Mesendoderm (in vitro differentiated cells): ENCODE measurements at places on chromosomes 4 and X.

DNA sequence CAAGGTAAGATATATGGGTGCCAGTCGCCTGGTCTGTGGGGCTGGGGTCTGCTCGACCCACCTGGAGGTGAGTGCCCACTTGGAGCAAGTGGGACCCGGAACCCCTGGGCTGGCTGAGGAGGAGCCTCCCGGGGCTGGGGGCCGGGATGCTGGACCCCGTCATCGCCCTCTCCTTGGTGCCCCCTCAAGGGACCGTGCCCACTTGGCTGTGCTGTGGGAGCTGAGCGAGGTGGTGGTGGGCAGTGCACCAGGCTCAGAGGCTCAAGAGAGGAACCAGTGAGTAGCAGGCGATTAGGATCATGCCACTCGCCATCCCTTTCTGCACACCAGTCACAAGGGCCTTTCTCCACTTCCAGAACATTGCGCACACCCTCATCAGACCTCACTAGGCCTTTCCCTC, 203.8 kb upstream of the PSAPL1 start:
- DNase-seq, result no peak

GRCh38 chr4:28548594-28548993, 1688.0 kb downstream of the STIM2 start:
- DNase-seq, result peak; percentile 61

DNA sequence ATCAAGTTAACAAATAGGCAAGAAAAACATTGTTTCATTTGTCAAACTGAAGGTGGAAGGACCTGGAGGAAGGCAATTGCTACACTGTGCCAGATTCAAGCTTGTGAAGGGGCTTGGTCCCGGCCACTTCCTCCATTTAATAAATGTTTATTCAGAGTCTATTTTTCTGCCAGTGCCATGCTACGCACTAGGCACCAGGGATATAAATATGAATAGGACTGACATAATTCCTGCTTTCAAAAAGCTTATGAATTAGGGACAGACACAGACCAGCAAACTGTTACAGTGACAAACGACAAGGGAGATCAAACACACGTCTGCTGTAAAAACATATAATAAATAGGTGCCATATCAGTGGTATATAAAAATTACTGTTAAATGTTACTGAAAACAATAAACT, 571 bp downstream of the TLR6 start:
- DNase-seq, result no peak

DNA sequence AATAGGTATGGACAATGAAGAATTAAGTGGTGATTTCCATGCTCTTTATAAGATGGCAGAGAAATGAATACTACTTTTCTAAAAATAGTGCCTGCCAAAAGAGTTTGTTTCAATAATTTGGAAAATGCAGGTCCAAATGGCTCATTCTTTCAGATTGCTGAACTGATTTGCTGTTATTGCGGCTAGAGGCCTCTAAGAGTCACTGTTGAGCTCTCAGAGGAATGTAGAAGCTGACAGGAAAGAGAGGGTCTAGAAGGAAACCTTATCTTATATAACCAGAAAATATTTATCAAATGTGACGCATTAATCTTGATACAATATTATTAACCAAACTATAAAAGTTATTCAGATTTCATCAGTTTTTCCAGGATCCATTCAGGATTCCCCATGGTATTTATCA, 65.7 kb upstream of the PAGE1 start:
- DNase-seq, result peak; percentile 22

DNA sequence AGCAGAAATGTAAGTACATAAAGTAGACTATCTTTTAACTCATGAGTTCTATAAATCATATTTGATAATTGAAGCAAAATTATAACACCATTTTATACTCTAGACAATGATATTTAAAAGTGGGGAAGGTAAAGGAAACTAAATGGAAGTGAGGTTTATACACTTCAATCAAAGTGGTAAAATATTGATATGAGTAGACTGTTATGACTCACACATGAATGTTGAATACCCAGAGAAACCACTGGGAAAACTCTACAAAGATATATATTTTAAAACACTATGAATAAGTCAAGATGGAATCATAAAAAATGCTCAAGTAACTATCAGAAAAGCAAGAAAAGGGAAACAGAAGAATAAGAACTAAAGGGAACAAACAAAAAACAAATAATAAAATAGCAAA, 8.4 kb downstream of the VSIG1 start:
- DNase-seq, result no peak

DNA sequence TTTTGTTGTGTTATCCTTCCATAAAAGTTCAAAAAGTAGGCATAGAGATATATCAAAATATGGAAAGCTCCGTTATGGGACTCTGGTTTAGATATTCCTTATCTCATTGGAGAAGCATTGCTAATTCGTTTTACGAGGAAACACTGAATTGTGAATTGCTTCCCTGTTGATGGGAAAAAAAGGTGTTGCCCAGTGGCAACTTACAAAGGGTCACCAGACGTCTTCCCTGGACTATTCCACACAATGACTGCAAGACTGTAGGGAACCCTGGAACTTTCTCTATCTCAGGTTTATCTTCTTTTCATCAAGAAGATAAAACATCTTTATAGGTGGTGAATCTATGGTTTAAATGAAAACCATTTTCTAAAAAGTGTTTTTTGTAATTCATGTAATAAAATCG, 137.7 kb downstream of the MID1 start:
- DNase-seq, result no peak

DNA sequence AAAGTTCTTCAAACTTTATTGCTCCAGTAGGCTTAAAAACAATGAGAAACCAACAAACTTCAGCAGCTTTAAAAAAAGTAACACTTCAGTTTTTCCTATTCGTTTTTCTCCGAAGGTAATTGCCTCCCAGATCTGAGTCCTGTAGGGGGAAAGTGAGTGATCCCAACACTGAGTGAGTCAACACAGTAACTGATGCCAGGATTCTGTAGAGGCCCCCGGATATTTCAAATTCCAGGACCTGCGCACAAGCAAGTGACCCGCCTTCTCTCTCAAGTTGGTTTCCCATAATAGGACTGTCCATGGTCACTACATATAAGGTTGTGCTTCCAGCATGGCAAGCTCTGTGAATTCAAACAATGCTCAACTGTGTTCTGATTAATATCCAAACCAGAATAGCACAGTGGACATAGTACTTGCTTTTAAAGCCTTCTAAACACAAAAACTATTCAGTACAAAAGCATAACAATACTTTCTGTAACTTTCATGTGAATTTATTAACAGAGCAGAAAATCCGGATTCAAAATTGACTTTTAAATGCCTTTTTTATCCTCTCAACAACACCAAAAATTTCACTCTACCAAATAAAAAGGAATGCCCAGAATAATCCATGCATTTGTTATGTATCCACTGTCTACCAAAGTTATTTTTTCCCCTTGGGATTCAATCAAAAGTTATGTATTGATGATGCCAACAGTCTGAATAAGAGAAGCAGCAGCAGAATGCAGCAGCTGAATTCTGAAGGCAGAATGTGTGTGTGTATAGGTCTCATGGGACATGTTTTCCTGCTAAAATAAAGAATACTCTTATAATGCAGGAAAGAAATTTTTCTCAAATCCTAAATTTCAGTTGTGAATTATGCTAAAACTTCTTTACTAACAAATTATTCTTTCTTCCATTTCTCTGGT, at the start of gene DMD:
TSS of gene DMD (minus strand) at position 194 of the 905 bp plus-strand sequence. CDS start 237 bp downstream, outside the sequence.
- DNase-seq, result peak; percentile 55

DNA sequence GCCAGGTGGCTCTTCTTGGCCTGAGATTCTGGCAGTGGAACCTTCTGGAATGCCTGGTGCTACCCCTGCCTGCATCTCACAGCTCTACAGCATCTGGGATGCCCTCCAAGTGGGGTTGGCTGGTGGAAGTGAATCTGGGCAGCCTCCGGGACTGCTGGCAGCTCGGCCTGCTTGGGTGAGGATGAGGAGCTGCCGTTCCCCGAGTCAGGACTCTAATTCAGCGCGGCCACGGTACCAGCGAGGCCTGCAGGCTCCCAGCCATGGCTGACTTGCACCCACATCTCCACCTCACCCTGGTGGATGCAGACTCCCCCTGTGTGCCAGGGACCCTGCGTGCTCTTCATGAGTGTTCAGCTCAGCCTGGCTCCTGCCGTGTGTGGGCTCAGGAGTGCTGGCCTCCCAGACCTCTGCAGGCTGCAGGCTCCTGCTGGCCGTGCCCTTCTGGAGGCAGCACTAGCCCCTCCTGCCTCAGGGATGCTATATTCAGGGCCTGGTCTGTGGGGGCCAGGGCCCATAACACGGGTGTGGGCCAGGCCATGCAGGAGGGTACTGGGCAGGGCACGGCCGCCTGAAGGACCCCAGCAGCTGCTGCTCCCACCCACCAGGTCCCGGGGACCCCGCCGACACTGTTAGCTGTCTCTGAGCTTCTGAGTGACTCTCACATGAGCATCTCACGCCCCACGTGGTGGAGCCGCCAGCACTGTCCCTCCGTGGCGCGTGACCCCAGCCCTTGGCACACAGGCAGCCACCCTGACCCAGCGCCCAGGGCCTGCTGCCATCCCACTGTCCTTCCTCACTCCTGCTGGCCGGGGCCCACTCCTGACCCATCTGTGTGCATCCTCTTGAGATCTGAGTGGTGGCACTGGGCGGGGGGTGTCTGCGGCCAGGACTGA, 10.6 kb downstream of the UVSSA start:
- DNase-seq, result no peak

DNA sequence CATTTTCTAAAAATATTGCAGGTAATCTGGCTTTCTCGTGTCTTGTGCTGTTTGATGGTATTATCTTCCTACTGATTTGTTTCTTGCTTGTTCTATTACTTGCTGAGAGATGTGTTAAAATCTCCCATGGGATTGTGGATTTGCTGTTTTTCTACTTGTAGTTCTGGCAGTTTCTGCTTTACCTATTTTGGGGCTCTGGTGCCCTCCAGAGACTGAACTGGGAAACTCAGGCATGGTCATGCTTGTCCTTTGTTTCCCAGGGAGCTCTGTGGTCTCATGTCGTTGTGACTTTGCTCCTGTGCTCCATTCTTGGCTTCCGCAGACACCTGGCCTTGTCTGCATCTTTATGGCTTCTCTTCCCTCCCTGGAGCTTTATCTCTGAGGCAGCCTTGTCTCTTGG, 39.5 kb downstream of the NSD2 start:
- DNase-seq, result peak; percentile 80

DNA sequence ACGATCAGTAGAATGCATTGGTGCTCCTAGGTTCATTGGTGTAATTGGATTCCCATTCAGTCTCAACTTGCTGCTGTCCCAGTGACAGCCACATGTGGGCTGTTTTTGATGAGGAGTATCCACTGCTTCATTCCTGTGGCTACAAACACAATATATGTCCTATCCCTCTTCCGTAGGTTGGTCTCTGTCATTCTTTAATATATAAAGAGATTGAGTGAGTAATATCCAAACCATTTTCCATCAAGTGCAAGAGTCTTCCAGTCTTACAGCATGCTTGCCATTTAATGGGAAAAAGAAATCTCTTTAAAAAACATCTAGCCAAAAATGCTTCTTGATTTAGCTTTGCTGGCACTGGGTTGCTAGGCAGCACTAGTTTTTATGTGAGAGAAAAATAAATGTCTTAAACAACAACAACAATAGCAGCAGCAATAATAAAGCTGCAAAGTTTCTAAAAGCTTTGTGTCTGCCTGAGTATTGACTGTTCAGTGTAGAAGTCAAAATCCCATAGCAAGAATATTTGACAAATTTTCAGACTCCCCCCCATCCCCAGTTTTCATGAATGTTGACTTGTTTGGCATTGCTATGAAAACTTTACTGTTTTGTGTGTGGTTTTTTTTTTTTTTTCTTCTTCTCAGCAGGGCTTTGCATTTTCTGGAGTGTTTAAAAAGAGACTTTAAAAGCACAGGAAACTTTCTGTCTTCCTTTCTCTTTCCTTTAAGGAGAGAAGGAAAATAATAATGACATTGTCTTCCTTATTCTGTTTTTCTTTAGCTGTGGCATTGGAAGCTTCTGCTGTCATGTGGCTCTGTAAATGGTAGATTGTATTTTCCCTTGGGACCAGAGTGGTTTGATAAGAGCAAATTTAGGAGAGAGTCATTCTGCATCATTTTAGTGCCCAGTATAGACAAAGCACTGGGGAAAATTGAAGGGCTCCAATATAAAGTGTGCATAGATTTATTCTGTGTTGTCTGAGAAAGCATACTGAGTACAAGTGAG, 244.3 kb downstream of the ARHGAP10 start:
- DNase-seq, result no peak

- no peak for DNase-seq
Measured at GRCh38 chrX:12843061-12843667, 23.7 kb upstream of the TLR7 start.
